ENCODE measurements at places on chromosomes 7 and 10.

GRCh38 chr10:48469516-48470020 lies 135.3 kb downstream of the ARHGAP22 start:
- DNase-seq, result no peak

- peak; percentile 25 for DNase-seq
Observed at GRCh38 chr10:22246680-22247391, 29.0 kb upstream of the EBLN1 start.

DNA sequence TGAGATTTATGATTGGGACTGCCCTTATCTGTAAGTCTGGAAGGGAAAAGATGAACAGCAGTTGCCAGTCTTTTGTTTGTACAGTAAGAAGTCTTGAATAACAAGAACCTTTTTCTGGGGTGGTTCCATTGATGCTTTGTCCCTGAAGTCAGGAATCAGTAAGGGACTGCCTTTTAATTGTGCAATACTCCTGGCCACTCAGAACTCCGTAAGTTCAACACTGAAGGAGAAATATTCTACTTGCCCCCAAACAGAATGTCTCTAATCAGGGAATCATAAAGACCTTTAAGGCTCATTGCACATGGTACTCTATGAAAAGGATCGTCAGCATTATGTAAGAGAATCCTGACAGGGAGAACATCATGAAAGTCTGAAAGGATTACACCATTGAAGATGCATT lies 361.4 kb downstream of the EXOC4 start:
- no peak for DNase-seq

- DNase-seq, result no peak
Observed at GRCh38 chr7:28312948-28313347, 99.4 kb upstream of the CREB5 start.

GRCh38 chr10:67975871-67976270 lies 91.4 kb downstream of the SIRT1 start:
- no peak for DNase-seq

Data from CD14-positive monocyte (primary cell).